Esophagus muscularis mucosa (tissue), 4 donors: ENCODE measurements at places on chromosomes 6 and 20. TPM values are rescaled to one million over a fixed set of nuclear protein-coding genes. Genes with fewer than 3 reads are reported as not detected.

GRCh38 chr6:75024828-75025227 lies 181.0 kb downstream of the COL12A1 start:
- no peak for DNase-seq

DNA sequence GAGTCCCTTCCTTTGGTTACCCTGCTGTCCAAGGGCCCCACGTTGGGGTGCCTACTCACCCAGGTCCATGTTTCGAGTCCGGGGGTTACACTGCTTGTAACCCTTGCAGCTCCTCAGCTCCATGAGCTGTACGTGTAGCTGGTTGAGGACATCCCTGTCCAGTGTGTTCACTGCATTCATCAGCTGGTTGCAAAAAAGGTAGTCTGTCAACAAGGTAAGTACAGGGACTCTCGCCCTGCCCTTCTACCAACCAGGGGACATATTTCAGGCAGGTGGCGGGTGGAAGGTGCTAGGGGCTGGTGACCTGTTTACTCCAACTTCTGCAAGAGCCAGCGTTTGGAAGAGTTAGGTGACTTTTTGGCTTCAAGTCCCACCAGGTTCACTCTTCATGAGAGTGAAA lies 123.6 kb downstream of the SULF2 start:
- DNase-seq = no peak

DNA sequence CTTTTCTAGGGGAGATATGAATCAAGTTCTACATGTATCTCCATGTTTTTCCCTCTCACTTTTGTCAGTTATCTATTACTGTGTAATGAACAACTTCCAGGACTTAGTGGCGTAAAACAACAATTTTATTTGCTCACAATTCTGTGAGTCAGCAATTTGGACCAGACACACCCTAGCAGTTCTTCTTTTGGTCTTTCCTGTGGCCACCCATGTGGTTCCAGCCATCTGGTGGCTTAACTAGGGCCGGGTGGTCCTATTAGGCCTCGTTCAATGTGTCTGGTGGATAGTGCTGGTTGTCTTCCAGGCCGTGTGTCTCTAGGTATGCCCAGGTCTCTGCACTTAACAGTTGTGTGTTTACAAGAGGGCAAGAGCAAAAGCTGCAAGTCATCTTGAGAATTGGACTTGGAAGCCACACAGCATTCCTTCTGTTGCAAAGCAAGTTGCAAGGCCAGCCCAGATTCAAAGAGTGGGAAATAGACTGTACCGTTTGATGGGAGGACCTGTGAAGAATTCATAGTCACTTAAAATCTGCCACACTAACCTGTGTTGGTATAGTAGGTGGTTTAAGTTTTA lies 20.8 kb upstream of the SLC35D3 start:
- DNase-seq = no peak

Gene SPATS1
- not detected for total RNA-seq

DNA sequence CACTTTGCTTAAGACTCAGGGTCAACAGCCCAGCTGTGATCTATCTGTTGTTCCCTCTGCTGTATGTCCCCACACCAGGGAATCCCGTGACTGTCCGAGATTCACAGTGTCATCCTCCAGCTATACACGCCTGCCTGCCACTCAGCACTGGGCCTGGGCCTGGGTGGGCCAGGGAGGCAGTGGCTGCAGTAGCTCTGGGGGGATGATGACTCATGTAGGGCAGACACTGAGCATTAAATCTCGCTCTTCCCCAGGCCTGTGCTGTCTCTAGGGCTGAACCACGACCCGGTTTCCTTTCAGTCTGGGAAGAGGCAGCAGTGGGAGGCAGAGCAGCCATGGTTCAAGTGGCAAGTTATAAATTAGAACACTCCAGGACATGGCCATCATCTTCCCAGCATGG lies 173.9 kb downstream of the LRFN2 start:
- DNase-seq = no peak

GRCh38 chr6:56517155-56517745 lies 125.4 kb downstream of the DST start:
- no peak for DNase-seq

DNA sequence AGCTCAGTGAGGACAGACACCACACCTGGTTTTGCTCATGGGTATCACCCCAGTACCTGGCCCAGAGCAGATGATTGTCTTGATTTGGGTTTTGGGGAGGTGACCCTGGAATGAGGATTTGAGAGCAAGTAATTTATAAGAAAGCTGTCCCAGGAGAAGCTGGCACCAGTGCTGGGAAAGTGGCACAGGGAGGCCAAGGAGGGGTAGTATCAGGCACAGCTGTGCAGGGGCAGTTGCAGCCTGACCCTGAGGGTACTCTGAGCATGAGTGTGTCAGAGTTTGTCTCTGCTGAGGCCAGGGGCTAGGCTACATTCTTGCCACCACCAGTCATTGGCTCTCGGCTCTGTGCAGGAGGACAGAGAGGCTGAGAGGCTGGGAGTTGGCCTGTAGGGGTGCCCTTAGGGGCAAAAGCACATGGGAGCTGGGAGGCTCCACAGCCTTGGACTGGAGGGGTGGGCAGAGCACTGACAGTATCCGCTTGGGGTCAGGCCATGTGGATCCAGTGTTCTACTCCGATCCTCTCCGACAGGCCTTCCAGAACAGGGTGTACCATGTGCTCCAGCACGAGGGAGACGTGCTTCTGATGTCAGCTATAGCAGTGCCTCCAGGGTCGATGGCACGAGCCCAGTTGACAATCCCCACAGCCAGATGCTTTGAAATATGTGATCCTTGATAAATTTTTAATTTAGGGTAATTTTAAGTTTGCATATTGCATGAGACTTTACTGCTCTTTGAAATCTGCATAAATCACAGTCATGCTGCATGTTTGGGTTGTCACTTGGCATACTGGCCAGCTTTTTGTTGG lies 121.3 kb downstream of the PHACTR3 start:
- no peak for DNase-seq

Gene DLK2
- total RNA-seq = 0.32 TPM

DNA sequence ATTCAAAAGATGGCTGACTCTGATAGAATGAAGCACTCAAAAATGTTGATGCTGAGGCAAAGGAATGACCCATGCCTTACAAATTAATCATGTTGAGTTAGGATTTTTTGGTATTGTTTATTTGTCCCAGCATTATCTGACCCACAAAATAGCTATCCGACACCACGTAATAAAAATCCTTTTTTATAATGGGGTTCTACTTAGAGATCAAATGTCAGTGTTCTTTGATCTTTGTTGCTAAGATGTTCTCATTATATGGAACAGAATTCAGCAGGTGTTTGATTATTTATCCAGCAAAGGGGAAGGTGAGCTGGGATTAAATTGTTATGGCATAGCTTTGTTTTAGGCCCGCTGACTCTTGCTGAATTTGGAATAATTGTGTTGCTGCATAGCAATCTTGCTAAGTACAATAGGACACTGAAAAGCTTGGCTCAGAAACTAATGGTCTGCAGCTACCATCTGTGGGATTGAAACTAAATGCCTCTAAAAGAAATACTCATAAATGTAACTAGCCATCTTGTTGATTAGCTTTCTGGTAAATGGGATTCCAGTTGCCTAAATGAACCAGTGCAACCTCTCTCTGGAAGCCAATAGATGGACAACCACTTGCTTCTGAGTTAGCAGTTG lies 180.2 kb upstream of the HDAC2 start:
- no peak for DNase-seq

GRCh38 chr20:25280051-25280573 lies 32.2 kb downstream of the PYGB start:
- DNase-seq = no peak

Gene TULP1
- not detected for total RNA-seq

- DNase-seq = no peak
These were observed 5.2 kb downstream of the DDR1 start for GRCh38 chr6:30889496-30889885.

- no peak for DNase-seq
These were observed 11.0 kb upstream of the KHDC1L start for GRCh38 chr6:73236144-73236750.

DNA sequence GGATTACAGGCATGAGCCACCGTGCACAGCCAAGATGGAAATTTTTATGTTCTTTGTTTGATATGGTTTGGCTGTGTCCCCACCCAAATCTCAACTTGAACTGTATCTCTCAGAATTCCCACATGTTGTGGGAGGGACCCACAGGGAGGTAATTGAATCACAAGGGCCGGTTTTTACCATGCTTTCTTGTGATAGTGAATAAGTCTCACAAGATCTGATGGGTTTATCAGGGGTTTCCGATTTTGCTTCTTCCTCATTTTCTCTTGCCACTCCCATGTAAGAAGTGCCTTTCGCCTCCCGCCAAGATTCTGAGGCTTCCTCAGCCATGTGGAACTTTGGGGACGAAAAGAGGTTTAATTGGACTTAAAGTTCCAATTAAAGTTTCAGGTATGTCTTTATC lies 14.6 kb downstream of the EEF1A1 start:
- DNase-seq = no peak

DNA sequence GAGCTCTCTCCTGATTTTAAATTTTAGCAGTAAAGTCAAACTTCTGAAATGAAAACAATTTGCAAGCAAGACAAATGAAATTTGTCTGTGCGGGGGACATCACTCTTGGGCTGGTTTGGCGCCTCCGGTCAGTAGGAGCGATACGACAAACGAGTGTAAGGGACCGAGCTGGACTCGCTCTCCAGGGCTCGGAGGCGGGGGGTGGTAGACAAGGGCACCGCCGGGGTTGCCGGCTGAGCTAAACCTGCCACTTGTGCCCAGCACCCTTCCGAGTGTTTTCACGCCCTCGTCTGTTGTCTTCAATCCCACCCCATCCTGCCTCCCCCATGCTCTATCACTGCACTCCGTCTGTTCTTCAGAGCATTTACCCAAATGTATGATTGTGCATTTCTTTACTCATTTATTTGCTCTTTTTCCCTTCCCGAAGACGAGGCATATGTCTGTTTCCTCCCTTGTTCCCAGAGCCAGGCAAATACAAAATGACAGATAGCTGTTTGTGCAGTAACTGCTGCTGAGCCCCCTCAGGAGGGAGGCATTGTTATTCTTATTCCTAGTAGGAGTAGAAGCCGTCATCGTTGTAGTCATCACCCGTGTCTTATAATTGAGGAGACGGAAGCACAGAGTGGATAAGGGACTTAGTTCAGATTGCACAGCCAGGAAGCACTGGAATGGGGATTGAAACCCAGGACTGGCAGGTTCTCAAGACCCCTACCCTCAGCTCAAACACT lies 62.8 kb upstream of the APCDD1L start:
- DNase-seq = no peak

DNA sequence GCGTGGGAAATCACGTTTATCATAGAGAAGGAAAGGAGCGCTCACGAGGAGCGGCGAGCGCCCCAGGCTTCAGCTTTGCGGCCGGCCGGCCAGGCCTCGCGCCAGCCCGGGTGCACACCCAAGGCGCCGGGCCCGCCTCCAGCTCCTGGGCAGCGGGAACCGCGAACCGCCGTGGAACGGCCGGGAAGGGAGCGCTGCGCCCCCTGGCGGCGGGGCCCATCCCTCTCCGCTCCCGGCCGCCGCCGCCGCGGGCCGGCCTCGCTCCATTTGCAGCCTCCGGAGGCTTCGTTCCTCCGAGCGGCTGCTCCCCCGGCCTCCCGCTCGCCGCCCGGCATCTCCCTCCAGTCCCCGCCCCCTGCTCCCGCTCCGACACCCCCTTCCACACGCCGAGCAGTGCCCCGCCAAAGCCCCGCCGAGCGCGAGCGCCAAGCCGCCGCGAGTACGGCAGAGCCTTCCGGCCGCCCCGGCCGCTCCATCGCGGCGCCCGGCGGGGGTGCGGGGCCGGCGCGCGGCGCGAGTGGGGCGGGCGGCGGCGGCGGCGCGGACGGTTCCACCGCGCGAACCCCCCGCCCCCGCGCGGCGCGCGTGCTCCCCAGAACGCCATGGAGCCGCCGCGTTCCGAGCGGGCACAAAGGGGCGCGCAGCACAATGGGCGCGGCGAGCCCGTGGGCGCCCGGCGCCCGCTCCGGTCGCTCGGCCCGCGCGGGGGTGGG lies 946 bp downstream of the BEND3 start:
- no peak for DNase-seq

- no peak for DNase-seq
These were observed 607.1 kb downstream of the COL12A1 start for GRCh38 chr6:74598462-74599393.

DNA sequence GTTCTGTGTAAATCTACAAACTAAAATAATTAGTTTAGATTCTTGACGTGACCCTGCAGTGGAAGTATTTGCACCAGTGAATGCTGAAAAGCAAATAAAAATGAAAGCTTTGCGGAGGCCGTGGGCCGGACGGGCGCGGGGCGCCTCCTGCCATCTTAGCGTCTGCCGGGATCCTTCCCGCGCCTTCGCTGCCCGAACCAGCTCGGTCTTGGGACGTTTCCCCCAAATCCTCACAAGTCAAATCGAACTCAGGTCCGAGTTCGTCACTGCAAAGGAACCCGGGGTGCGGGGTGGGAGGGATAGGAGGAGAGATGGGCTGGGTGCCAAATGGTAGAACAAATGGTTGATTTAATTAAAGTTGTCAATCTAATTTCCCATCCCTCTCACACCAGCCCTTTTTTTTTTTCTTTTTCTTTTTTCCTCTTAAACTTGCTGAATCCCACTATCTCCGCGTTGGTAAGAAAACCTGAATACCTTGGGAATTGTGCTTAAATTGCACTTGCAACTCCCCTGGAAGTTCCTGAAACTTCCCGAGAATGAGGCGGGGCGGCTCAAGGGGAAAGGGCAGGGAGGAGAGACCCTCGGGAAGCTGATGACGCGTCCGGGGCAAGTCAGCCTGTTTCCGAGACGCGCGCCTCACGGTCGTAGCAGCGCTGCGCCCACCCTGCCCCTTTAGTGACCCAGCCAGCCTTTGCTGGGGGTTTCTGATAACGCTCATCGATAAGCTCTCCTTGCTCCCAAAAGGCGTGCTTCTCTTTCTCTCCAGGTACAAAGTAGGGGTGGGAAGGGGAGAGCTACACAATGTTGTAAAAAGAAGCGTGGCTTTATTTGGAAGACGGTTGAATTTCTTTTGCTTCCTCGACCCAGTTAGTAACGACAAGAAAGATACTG lies 1.8 kb downstream of the GJA1 start:
- DNase-seq = no peak

Gene KCNK5
- 7.0 TPM for total RNA-seq

DNA sequence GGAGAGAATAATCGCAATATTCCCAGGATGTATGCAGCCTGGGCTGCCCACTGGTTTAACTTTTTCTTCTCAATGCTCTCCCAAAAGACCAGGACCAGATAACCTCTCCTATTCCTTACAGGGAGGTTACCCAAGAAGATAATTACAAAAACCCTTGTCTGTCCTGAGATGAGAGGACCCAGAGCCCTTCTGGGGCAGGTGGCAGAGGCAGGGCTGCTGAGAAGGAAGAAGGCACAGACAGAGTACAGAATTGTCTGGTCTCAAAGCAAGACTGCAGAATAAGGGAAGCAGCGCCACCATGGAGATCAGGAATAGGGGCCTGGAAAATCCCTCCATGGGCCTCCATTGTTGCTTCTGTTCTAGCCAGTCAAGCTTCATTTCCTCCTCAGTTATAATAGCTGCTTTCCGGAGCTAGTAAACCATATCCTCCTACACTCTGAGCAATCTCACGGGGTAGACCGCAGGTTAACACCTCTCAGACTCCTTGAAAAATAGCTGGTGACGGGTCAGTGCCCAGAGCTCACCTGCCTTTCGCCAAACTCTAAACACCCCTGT lies 463 bp upstream of the HLA-DMB start:
- no peak for DNase-seq

Gene NUP43
- 11.1 TPM for total RNA-seq

Gene PPP1R16B
- total RNA-seq = 5.2 TPM

Gene TMEM200A
- total RNA-seq = 0.99 TPM
